Thoracic aorta (tissue), 2 donors: ENCODE measurements at places on chromosomes 5 and 9.

DNA sequence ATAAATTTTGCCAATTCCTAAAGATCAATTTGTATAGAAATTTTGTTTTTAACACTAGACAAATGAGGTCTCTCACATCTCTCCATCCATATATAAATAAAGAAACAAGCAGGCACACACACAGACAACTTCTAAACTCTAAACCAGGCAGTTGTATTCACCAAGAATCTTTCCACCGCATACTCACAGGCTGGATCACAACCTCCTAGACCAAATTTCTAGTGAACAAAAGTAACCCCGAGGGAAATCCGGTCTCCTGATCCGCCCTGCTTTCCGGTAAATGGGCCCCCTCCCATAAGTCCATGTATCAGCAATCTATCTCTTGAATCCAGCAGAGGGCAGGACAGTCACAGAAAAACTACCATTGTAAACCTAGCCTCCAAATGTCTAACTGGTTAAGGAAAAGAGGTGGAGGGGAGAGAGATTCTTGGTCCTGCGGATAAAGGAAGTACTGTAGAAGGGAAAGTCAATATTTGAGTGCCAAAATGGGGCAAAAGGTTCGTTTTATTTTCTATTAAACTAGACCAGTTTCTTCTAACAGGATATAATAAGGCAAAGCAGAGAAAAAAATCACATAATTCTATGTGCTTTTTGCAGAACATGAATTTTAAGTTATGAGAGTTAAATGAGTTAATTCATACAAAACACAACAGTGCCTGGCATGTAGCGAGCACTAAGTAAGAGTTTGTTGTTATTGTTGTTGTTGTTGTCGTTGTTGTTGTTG, 4.8 kb upstream of the SMU1 start:
- DNase-seq = peak; percentile 49

GRCh38 chr5:167308466-167308865, 983.0 kb upstream of the WWC1 start:
- DNase-seq = no peak

GRCh38 chr9:15942831-15943424, 390.1 kb downstream of the CCDC171 start:
- no peak for DNase-seq

GRCh38 chr9:85108746-85109145, 439.2 kb downstream of the NTRK2 start:
- DNase-seq = no peak

GRCh38 chr5:150189728-150190502, at the start of gene SLC6A7:
Gene SLC6A7 (plus strand): TSS chr5:150190062. CDS start chr5:150190328, 266 bp downstream.
- no peak for DNase-seq

GRCh38 chr5:135341696-135342550, 57.1 kb downstream of the MACROH2A1 start:
- no peak for DNase-seq

DNA sequence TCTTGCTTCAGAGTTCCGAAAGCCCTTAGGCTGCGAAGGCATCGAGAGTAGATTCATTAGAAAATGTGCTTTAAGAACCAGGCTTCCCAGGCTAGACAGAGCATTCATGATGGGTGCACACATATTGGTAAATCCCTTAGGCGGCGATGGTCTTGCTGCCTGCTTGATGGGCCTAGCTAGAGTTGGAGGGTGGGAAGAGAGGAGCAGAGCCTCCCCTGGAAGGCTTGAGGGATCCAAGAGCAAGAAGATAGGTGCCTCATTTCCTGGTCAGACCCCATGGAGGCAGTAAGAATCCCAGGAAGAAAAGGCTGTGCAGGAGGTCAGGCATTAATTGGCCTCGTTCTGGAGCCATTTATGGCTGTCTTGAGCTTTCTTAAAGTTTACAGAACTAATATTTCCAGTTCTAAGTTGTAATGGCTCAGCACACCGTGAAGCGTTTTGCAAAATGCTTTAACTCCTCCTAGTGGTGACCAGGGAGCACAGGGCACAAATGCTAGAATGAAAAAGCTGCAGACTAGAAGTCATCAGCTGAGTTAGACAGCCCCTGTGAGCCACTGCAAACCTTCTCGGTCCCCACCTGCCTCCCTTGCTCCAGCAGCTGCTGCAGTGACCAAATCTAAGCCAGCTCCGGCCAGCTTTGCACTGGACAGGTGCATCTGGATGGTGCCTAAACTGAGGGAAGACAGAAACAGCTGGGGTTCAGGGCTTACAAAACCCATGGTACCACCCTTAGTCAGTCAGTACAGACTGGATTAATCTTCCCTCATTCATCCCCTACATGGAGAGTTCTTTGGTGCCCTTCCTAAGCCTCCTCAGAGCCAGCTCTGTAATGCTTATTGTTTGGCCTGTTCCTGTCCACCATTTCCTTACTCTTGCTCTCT, 14.7 kb downstream of the SLC45A2 start:
- no peak for DNase-seq

- no peak for DNase-seq
These were observed 145.5 kb downstream of the DCP2 start for GRCh38 chr5:113122053-113122452.

DNA sequence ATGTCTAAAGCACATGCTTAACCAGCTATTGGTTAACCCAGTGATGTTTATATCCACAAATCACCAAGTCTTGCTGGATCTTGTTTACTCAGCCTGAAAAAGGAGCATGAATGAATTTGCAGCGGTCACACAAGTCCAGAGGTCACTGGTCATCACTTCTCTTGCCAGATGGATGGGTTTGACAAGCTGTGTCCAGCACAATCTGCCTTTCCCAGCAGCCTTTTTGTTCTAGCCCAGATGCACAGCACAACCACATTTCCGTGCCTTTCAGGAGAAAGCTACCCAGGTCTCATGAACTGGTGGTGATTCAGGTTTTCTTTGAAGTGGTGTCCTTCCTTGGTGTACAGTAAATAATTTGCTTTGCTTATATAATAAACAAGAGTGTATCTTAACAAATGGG, 32.1 kb downstream of the TMEM252 start:
- no peak for DNase-seq

- DNase-seq = no peak
These were observed 21.5 kb downstream of the SNCAIP start for GRCh38 chr5:122333564-122333963.

GRCh38 chr5:112616812-112617547, 120.7 kb upstream of the APC start:
- DNase-seq = no peak

GRCh38 chr9:117084221-117084620, 330.6 kb downstream of the ASTN2 start:
- DNase-seq = no peak

GRCh38 chr9:107390279-107390678, 99.3 kb downstream of the KLF4 start:
- DNase-seq = no peak

DNA sequence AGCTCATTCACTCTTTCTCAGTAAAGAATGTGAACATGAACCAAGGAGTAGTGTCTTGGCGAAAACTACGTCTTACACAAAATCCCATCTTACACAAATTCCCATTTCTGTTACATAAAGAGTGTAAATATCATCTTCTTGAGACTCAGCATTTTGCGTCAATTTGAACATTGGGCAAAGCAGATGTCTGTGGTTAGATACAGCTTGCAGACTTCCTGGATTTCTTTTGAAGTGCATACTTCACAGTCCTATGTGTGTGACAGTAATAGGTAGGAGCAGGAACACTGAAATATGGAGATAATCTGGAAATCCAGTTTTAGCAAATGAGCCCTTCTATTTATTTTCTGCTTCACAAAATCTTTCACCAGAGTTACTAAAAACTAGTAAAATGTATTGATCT, 58.8 kb downstream of the C6 start:
- no peak for DNase-seq

DNA sequence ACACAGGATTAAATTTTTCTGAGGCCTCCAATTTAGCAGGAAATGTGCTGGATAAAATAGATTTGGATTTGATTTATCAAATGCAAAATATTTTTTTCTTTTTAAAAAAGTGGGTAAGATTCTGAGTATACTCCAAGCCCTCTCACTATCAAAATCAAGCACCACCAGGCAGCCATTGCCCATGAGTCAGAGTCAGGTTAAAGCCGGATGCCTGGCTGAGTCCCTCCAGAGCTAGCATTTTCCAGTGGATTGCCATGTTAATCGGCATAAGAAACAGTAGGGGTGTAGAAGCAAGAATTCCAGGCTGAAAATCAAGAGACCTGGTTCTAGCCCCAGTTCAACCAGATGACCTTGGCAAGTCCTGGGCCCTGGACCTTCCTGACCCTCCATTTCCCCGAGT, 85.3 kb downstream of the FAM114A2 start:
- DNase-seq = no peak

DNA sequence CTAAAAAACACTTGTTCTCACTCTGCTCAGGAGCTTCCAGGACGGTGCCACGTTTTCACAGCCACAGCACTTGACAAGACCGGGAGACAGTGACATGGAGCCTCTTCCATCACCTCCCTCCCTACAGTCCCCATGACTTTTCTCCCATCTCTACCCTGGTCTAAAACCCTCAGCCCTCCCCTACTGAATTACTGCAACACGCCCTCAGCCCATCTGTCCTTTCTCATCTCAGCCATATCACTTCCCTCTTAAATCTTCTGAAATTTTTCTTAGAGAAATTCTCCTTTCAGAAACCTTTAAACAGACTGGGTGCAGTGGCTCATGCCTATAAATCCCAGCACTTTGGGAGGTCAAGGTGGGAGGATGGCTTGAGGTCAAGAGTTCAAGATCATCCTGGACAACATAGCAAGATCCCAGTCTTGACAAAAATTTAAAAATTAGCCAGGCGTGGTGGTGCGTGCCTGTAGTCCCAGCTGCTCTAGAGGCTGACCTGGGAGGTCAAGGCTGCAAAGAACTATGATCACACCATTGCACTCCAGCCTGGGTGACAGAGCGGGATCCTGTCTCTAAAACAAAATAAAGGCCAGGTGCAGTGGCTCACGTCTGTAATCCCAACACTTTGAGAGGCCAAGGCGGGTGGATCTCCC, 125.8 kb downstream of the MYO10 start:
- DNase-seq = no peak

DNA sequence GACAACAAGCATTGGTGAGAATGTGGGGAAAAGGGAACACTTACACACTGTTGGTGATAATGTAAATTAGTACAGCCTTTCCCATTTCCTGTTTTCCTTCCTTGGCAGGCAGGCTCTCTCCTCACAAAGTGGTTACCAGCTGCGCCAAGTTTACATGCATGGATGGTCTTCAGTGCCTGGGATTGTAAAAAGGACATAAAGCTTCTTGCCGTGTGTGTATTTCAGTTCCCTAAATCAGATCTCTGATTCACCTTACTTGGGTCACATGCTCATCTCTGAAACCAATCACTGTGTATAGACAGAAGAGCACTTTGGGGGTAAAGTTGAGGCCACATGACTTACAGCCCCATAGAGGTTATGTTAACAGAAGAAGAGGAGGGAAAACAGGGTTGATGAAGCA, 92.8 kb downstream of the CAVIN4 start:
- DNase-seq = no peak

GRCh38 chr9:68740561-68740960, 35.5 kb downstream of the PIP5K1B start:
- DNase-seq = no peak

GRCh38 chr5:56699538-56699937, 115.8 kb upstream of the MAP3K1 start:
- DNase-seq = no peak

DNA sequence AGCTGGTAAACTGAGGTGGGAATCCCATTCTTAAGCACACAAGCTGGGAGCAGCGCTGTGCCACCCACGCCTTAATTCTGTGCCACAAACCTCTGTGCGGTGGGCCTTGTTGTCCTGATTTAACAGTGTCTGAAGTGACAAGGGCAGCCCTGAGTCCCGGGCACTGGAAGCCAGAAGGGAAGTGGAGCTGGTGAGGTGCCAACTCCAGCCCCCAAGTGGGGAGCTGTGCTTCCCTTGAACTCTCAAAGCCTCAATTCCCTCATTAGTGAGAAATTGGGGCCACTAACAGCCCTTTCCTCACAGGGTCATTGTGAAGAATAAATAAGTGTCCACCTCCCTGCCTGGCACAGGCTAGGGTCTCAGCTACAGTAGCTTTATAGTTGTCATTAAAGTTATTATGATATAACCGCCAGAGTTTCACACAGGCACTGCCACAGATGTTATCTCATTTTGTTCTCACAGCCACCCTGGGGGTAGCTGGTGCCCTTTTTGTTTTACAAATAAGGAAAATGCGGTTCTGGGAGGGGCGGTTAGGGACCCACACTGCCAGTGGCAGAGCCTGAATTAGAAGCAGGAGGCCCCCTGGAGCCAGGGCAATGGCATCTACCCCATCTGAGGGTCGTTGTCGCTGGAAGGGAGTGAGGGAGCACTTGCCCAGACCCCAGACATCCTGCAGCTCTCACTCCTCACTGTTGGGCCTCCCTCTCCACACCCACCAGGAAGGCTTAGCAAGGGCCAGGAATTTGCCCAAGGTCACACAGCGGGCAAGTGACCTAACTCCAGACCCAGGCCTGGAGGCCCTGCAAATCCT, 2.1 kb upstream of the TLX3 start:
- DNase-seq = no peak

DNA sequence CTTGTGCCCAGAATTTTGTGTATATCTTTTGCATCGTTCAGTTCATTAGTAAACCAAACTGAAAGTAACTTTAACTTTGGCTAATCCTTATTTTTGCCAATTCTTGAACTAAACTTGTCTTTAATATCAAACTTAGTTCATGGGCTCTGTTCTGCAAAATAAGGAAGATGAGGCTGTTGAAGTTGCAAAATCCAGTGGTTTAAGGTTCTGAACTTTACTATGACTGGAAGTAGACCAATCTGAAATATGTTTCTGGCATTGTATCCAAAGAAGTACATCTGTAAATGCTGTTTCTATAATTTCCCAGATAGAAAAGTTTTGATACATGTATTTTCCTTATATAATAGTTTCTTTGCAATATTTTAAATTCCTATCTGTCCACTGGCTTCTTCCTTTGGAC, 238.1 kb downstream of the CETN3 start:
- no peak for DNase-seq

GRCh38 chr9:133977421-133978201, 14.5 kb downstream of the VAV2 start:
- no peak for DNase-seq

DNA sequence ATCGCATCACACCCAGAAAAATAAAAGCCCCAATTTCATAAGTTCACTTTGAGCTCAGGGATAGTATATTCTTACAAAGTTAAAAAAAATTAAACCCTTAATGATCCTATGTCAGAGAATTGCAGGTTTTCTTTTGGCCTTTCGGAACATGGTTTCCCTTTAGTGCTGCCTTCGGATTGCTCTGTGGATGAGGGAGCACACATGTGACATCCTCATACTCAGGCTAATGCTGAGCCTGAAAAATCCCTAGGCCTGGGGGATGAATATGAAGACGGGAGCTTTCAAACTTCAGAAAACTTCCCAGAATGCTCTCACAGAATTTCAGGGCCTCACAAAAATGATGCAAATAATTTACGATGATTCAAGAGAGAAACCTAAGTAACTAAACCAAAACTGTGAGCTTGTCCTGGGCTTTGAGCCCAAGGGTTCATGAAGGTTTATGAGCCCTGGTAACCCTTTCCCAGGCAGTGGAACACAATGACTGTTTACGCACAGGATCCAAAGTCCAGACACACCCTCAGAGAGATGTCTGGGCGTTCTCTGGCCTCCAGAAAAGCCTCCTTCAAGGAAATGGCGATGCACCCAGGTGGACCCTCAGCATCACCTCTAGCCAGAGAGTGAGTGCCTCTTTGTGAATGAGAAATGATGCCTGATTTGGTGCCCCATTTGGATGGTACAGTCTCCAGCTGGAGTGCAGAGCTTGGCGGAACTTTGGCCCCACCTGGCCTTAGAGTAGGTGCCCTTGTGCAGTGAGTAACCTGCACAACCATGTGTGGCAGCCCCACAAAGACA, 145.4 kb downstream of the ENTREP1 start:
- no peak for DNase-seq
